ENCODE measurements at places on chromosomes 3 and 15. TPM values are rescaled to one million over a fixed set of nuclear protein-coding genes. Genes with fewer than 3 reads are reported as not detected.

Gene HRH1
- 0.15 TPM for total RNA-seq

- no peaks in the 10 kb centered on the region for H3K36me3 ChIP-seq
- no peaks in the 10 kb centered on the region for H3K4me1 ChIP-seq
- H3K27ac ChIP-seq: no peak overlapping the region
- DNase-seq: no peak
Measured at GRCh38 chr3:105195260-105195659, 171.4 kb upstream of the ALCAM start.

DNA sequence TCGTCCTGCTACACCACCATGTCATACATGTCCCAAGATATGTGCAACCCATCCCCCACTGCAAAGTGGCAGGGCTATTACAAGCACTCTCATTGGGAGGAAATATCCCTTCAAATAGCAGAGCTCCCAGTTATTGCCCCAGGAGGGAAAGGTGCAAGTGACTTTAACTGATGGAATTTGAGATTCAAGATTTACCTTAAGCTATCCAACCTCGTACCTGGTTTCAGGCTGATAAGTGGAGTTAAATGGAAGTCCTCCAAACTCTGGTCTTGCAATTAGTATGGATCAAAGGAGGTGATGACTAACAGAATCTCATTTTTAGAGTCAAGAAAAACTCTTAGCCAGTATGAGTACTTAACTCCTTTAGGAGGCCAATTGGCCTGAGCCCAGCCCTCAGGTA, 2.1 kb downstream of the SLCO2A1 start:
- H3K27me3 ChIP-seq: peaks cover 8% of the 10 kb centered on the region
- DNase-seq: no peak
- H3K4me3 ChIP-seq: no peak overlapping the region
- H3K4me1 ChIP-seq: no peaks in the 10 kb centered on the region

DNA sequence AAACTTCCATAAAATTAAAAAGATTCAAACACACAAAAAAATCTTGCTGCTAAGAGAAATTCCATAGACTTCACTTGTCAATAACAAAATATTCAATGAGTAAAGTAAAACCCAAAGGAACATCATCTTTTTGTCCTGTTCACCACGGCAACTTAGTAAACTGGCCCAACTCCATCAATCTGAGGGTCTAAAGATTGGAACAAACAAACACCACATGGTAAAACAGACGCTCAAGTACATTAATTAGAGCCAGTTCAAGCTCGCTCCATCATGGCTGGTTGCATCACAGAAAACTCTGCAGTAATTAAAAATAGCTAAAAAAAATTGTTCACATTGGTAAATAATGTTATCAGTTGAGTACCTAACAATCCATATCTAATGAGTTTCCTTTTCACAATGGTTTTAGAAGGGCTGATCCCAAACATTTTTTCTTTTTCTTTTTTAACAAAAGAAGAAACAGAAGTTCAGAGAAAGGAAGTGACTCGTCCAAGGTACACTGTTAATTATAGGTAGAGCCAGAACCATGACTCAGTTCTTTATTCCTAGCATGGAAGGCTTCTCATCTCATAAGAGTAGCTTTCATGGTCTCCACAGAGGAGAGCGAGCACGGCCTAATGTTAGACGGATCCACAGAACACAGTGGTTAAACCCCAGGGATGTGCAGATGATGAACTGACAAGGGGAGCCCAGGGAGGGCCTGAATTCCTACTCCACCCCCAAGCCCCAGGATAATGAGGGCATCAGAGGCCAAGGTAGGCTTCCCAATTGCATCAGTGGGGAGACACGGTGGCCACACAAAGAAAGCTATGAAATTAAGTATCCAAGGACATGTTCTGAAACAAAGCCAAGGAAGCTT, 79.2 kb upstream of the ARHGEF3 start:
- H3K27ac ChIP-seq: no peak overlapping the region
- H3K27me3 ChIP-seq: no peaks in the 10 kb centered on the region
- H3K4me3 ChIP-seq: no peak overlapping the region
- peaks cover 25% of the 10 kb centered on the region for H3K4me1 ChIP-seq
- peaks cover 17% of the 10 kb centered on the region for H3K36me3 ChIP-seq

Data from CD4-positive, CD25-positive, alpha-beta regulatory T cell (primary cell).